Tongue (tissue), 3 donors: ENCODE measurements at places on chromosomes 3 and 15. TPM values are rescaled to one million over a fixed set of nuclear protein-coding genes. Genes with fewer than 3 reads are reported as not detected.

The CPLX3 gene
- not detected for total RNA-seq

The DGKG gene
- total RNA-seq, result 2.2 TPM

The GOLGA8Q gene
- 1.2 TPM for total RNA-seq

The CAMK2N2 gene
- total RNA-seq, result not detected

The PLA1A gene
- total RNA-seq, result 0.31 TPM

DNA sequence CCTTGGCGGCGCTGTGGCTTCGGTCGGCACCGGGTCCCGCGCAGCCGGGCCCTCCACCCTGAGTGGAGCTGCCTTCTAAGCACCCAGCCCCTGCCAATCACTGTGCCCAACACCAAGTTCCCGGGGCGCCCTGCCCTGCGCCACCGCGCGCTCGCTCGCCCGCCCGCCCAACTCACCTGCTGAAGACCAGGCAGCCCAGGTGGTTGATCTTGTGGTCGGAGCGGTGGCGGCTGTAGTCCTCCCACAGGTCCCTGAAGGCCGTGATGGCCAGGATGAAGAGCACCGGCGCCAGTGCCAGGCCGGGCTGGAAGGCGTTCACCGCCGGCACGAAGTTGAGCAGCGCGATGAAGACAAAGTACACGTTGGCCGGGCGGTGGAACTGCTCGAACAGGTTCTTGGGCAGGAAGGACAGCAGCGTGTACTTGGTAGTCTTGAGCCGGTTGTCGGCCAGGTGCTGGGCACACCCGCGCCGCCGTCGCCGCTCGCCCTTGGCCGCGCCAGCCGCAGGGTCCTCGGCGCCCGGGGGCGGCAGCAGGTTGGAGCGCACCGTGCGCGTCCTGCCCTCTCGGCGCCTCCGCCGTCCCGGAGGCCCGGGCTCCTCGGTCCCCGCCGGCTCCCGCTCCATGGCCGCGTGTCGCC, 536 bp downstream of the ATP10A start:
- DNase-seq, result no peak

DNA sequence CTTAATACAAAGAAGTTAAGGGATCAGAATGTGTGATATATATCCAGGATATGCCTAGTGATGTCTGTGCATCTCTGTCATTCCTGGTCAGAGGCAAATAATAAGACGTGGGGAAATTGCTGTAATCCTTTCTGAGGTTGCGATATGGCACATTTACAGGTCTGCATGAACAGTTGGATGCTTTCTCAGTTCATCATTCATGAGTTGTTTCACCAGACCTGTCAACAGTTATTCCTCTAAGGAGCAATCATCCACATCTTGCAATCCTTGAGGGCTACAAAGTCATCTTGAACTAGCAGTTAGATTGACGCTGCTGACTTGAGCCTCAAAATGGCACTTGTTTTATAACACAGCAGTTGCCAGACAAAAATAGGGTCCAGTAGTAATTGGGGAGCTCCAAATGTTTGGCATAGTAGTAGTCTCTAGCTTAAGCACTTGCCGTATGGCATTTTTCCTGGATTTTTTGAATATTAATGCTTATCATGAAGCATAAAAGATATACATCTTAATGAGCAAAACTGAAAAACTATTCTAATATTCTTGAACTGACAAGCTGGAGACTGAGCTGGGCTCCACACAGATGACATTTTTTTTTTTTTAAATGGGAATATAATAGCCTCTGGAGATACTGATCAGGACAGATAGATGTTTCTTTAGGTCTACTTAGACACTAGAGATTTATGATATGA, 761.7 kb downstream of the VGLL3 start:
- DNase-seq, result no peak

GRCh38 chr3:71503525-71504249, 79.8 kb downstream of the FOXP1 start:
- DNase-seq, result no peak

- no peak for DNase-seq
Observed at GRCh38 chr3:170471149-170471548, 52.5 kb downstream of the CLDN11 start.

DNA sequence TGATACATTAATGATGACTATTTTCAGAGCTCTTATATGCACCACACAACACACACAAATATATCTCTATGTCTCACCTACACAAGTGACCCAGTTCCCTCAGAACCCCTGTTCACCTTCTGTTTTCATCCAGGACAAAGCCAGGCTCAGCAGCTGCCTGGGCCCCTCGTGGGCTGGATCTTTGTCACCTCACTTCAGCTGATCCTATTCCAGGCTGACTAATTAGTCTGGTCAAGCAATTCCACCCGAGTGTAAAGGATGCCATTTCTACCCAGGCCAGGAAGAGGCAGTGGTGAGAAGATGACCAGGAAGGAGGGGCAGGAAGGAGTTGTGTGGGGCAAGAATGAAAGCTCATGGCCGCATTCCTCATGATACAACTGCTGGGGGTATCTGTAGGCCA, 62.3 kb downstream of the DHX30 start:
- no peak for DNase-seq

- peak; percentile 91 for DNase-seq
Observed at GRCh38 chr3:136195258-136196063, 674 bp downstream of the MSL2 start.

- DNase-seq, result no peak
Observed at GRCh38 chr15:56248311-56248992, 4.8 kb upstream of the RFX7 start.

GRCh38 chr15:69096196-69096595, 64.2 kb upstream of the GLCE start:
- peak; percentile 95 for DNase-seq

GRCh38 chr3:195698325-195698646, 22.5 kb upstream of the MUC20 start:
- no peak for DNase-seq

DNA sequence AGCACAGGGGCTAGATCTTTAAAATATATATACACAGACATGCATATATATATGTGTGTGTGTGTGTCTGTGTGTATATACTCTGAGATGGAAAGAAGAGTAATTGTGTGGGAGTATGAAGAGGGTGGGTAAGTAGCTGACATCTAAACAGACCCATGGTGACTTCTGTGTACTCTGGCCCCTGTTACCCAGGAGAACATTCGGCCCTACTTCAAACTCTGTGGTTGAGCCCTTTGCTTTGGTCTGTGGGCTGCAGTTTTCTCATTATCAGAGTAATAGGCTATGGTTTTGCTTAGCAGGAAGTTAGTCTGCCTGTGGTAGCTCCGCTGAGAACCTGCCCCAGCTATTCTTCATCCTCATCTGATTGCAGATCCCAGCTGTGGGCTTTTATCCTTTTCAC, 141.4 kb downstream of the RBPMS2 start:
- no peak for DNase-seq

GRCh38 chr3:171404376-171404967, 55.7 kb downstream of the TNIK start:
- DNase-seq, result no peak

- DNase-seq, result peak; percentile 51
Observed at GRCh38 chr3:182979674-182980191, 605 bp downstream of the DCUN1D1 start.

GRCh38 chr3:34683851-34684250, 885.4 kb downstream of the PDCD6IP start:
- DNase-seq, result peak; percentile 65

DNA sequence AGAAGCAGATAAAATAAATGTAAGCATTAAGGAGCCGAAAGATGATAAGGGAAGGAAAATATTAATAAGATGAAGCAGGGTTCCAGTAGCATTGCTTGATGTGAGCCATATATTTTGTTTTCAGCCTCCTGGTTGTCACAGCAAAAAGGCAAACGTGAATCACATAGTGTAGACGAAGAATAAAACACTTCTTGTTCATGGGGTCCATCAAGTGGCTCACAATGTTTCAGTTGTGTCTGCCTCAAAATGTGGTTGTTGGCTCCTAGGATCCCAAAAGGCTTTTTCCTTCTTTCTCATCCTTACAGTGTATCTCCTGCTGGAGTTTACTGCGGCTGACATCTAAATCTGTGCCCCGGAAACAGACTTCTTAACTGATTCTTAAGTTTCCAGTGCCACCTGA, 195.1 kb downstream of the GHSR start:
- DNase-seq, result no peak

DNA sequence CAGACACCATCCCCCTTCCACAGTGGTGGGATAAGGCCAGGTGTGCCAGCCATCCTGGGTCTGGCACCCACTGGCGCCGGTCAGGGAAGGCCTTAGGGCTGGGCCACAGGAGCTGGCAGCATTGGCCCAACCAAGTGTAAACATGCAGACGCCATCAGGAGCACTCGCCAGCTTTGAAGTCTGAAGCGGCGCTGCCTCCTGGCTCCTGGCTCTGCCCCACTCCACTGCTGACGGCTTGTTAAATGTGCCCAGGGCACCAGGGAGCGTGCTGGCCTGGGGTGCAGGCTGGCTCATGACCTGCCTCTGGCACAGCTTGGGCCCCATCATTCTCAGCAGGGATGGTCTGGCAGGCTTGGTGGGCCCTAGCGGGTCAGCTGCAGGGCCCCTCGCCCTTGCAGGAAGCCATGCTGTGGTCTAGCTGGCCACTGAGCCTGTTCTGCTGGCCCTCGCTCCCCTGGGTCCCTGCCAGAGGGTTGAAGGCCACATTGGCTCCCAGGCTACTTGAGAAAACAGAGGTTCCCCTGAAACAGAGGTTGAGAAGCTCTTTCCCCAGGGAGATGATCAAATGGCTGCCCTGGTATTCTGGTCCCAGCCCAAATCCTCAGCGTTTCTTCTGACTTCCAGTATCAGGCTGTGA, 116.6 kb downstream of the DNAJB8 start:
- no peak for DNase-seq

DNA sequence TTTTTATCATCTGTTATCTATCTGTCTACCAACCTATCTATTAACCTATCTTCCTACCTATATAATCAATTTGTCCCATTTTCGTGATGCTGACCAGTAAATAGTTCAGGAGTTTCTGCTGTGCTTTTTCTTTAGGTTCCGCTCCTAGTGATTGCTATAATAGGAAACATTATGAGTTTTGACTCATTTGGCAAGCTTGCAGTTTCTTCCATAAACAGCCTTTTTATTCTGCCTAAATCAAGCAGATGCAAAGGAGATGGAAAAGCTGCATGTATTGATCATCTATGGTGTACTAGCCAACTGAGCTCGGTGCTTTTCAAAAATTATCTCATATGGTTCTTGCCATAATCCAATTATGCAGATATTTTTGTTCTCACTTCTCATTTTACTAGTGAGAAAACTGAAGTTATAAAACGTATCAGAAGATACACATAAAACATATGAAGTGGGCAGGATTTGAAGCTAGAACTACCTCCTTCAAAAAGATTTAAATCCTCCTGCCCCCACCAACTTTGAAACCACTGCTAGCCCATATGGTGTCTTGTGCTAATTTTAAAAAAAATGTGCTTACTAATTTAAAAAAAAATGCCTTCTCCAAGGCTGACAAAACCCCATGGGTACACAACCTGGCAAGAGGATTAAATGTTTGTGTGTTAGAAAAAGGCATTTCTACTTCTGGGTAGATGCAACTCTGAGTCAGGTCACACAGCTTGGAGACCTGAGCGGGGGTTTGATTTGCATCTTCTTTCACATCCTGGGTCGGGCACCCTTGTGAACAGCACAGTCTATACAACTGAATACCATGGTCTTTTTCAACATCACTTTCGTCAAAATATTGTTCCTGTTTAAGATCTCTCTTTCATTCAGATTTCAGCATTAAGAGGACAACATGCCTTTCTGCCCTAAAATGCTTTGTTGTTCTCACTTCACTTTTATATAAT, 267.0 kb downstream of the CHL1 start:
- DNase-seq, result peak; percentile 34

- no peak for DNase-seq
Observed at GRCh38 chr3:140904521-140904920, 37.1 kb upstream of the SLC25A36 start.
